ENCODE measurements at places on chromosomes 13 and 19. TPM values are rescaled to one million over a fixed set of nuclear protein-coding genes. Genes with fewer than 3 reads are reported as not detected.
A peak's percentile ranks its signal among the peaks of the same experiment; 100 is the strongest.

Gene ZNF382
- total RNA-seq = 21.6 TPM

Gene SKA3
- 0.98 TPM for total RNA-seq

DNA sequence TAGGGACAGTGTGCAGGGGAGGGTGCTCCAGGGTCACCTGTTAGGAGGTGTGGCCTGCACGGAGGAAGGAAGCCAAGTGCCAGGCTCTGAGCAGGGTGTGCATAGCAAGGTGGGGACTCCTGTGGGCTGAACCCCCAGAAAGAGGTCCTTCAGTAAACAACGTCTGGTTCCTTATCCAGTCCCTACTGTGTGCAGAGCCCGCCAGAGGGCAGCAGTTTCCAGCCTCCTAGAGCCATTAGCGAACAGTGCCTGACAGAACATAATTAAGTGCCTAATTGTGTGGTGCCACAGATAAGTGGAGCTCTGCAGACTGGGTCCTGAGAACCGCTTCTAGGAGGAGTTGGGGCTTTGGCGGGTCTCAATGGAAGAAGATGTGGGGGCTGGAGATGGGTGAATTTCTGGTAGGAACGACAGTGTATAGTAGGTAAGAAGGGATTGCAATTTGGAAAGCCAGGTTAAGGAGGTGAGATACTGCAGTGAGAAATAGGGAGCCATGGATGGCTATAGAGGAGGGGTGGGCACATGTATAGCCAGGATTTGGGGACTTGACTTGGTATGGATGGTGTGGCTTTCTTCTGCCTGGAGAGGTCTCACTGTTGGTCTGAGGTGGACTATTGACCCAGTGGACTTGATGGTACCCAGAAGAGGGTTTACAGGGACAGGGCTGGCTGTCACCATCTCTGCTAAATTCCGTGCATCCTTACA lies 323.1 kb downstream of the ZNF536 start:
- DNase-seq = no peak

DNA sequence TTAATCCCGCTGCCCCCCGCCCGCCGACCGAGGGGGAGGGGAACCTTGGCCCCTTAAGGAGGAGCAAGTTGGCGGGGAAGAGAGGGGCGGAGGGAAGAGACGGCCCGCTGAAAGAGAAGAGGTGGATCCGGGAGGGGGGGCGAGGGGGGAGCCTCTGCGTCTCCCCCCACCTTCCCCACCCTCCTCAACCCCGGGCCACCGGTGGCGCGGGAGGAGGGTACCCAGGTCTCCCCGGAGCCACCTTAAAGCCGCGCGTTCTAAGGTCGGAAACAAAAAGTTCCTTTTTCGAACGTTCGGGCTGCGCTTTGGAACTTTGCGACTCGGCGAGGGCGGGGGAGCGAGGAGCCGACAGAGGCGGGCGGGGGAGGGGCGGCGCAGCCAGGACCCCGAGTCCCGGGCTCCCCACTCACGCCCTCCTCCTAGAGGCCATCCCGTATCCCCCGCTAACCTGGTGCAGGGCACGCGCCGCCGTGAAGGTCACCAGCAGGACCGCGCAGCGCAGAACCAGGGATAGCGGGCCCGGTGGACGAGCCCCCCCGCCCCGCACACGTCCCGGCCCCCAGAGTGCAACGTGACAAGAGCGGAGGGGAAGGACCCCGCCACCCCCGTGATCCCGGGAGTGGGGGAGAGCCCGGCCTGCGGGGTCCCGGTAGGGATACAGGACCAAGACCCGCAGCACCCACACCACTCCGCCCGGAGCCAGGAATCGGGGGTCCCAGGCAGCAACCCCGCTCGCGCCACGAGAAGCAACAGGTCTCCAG lies 659 bp downstream of the ERF start:
- DNase-seq = peak; percentile 70

DNA sequence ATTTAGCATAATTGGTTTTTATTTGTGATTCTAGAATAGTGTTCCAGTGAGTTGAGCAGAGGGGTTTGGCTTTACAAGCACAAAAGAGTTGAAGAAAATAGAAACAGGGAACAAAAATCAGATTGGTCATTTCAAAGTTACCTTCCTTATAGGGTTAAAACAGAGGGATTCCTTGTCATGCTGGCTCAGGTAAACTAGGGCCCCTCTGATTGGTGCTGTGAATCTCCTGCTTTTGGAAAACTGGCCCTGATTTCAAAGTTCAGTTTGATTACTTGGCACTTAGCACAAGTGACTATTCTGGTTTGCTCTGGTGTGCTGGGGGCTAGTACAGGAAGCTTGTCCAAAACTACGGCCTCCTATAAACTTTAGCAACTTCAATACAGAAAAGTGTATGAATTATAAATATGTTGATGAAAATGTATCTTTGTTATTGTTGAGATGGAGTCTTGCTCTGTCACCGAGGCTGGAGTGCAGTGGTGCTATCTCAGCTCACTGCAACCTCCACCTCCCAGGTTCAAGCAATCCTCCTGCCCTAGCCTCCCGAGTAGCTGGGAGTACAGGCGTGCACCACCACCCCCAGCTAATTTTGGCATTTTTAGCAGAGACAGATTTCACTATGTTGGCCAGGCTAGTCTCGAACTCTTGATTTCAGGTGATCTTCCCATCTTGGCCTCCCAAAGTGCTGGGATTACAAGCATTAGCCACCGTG lies 1.9 kb upstream of the MRPS31 start:
- DNase-seq = no peak

DNA sequence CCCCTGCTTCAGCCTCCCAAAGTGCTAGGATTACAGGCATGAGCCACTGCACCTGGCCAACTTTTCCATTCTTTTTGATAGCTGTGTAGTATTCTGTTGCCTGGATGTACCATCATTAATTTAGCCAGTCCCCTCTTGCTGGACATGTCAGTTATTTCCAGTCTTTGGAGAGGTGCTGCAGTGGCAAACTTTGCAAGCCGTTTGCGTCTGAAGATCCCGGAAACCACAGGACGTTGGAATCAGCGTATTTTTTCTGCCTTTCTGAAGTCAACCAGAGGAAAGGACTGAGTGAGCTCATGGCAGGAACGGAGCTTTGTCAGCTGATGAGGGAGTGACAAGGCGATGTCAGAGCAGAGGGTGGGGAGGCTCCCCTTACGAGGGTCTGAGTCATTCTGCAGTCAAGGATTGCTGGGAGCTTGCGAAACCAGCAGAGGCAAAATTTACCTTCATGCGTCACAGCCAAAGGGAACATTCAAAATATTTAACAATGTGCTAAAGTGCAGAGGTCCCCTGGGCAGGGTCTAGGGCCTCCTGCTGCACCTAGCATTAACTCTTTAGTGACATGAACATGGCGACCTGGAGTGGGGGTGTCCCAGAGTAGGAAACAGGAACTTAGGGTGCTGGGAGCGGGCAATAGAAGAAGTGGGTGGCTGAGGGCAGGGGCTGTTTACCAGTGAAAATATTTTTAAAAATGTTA lies 5.6 kb downstream of the C5AR1 start:
- DNase-seq = no peak
